ENCODE measurements at places on chromosomes 2 and 18.

DNA sequence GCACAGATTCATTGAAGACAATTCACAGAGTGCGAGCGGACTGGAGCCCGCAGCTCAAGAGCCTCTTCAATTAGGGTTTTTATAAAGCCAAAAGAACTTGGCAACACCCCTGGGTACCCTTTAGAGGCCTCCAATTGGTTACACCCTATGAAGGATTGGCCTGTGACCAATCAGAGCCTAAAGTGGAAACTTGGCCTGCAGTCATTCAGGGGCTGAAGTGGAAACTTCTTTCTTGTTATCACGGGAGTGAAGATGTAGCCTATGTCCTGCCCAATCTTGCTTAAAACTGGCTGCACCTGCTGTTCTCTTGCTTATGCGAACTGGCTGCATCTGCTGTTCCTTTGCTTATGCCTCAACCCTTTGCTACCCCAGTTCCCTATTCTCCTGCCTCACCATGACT lies 1.8 kb upstream of the HJURP start:
- DNase-seq: no peak

DNA sequence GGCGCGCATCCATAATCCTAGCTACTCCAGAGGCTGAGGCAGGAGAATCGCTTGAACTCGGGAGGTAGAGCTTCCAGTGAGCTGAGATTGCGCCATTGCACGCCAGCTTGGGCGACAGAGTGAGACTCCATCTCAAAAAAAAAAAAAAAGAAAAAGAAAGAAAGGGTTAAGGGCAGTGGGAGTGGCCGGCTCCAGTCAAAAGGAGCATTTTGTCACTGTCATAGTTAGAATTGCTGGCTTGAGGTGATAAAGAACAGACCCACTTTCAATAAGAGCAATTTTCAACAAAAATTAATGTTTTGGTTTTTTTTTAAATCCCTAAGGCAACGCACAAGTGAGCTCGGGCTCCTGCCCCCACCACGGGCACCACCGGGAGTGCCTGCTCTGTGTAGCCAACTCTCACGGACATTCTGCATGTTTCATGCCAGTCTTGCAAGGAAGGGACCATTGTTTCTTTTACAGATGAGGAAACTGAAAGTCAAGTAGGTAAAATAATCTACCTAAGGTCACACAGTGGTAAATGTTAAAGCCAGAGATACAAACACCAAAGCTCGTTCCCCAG lies 8.5 kb downstream of the CIB4 start:
- no peak for DNase-seq

DNA sequence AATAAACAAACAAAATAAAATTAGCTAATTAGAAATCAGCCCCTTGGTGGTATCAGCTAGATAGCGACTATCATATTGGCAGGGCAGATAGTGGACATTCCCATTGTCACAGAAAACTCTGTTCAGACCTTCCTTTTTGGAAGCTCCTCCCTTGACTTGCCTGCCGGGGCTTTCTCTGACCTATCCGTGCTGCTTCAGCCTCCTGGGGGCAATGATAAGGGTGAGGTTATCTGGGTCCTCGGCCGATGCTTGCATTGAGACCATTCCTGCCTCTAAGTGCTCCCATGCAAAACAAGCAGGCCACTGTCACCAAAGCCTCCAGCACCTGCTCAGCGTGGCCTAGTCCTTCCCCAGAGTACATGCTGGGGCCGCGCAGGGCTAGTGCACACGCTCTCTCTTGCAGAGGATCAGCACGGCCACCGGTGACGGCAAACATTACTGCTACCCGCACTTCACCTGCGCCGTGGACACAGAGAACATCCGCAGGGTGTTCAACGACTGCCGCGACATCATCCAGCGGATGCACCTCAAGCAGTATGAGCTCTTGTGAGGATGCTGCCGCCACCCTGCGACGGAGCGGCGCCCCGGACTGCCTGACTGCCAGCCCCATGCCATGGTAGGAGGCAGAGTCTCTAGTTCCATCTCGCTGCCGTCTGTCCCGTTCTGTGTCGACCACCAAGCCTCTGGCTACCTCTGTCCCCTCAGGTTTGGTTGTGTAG lies 27.4 kb downstream of the MPPE1 start:
- no peak for DNase-seq

GRCh38 chr2:207897541-207898353 lies 127.6 kb downstream of the PLEKHM3 start:
- no peak for DNase-seq

- no peak for DNase-seq
Measured at GRCh38 chr2:50333529-50334228, 698.3 kb downstream of the NRXN1 start.

DNA sequence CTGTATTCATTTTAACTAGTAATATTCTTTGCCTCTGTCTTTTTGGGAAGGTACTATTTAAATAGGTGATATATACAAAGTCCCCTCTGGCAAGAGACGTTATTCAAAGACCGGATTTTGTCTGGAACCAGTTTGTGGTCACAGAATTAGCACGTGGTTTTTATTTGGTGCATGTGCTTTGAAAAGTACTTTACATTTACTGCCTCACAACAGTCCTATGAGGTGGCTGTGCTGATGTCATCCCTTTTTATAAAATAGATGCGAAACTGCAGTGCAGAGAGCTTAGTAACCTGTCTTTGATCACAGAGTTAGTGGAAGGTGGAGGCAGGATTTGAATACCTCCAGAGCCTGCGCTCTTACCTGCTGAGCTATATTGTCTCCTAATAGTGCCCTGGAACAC lies 4.0 kb downstream of the LPIN1 start:
- DNase-seq: no peak

DNA sequence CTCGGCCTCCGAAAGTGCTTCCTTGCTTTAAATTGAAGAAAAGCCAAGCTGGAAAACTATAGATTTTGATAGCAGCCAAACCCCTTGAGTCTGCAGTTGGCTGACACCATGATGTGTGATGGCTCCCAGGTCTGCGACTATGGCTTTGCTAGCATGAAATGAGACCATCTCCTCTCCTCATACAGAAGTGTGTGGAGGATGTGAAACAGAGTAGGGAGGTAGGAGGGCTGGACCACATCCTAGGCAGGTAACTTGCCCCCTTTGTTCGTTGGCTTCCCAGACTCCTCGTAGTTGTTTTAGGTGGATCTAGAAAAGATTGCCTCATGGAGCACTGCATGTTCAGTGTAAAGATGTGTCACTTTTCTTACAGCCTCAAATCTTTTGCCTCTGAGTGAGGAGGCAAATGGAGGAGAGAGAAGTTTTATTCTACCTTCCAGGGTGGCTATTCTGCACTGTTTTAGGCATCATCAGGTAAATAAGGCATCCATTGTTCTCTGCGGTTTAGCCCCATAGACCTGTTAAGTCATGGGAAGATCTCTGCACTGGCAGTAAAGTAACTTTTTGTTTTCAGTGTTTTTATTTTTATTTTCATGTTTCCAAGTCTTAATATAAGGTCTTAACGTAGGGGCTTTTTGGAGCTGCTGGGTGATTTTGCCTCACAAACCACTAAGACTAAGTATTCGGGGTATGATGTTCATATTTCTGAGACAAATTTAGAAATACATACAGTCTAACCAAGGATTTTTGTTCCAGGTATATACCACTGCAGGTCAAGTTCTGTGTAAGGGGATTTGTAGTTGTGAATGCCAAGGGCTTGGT lies 40.1 kb downstream of the MGAT5 start:
- DNase-seq: no peak

Measured in AG09319 (cell line).